ENCODE measurements at places on chromosomes 1 and 21.

DNA sequence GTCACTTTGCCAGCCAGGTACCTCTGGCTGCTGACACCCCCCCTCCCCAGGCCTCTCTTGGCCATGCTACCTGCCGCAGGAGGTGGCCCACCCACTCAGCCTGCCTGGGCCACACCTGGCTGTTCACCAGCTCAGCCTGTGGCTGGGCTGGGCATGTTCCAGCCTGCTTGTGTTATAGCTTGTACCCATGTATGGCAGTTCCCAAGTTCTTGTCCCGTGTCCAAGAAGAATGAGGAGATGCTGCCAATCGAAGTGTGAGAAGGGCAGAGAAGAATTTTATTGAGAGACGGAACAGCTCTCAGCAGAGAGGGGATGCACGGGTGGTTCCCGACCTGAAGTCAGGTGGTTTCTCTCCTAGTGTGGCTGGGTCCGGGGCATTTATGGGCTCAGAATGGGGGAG lies 3.9 kb upstream of the MMEL1 start:
- DNase-seq: no peak

GRCh38 chr1:170685166-170685565 lies 21.2 kb downstream of the PRRX1 start:
- DNase-seq: no peak

DNA sequence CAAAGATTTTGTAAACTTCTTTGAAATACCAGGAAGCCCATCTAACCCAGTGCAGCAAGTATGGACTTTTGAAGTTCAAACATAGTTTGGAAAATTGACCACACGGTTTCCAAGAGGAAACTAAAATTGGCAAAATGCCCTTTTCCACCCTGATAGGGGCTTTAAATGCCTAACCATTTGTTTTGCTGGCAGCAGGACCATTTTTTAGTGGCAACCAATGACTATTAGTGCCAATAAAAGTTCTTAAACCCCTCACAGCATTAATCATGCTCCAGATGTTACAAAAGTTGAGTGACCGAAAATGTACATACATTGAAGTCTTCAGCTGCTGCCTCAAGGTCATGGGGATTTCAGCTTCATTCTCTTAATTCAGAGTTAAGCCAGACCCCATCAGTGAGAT lies 46.4 kb upstream of the ENAH start:
- no peak for DNase-seq

GRCh38 chr1:205493241-205494085 lies 11.0 kb upstream of the CDK18 start:
- no peak for DNase-seq

DNA sequence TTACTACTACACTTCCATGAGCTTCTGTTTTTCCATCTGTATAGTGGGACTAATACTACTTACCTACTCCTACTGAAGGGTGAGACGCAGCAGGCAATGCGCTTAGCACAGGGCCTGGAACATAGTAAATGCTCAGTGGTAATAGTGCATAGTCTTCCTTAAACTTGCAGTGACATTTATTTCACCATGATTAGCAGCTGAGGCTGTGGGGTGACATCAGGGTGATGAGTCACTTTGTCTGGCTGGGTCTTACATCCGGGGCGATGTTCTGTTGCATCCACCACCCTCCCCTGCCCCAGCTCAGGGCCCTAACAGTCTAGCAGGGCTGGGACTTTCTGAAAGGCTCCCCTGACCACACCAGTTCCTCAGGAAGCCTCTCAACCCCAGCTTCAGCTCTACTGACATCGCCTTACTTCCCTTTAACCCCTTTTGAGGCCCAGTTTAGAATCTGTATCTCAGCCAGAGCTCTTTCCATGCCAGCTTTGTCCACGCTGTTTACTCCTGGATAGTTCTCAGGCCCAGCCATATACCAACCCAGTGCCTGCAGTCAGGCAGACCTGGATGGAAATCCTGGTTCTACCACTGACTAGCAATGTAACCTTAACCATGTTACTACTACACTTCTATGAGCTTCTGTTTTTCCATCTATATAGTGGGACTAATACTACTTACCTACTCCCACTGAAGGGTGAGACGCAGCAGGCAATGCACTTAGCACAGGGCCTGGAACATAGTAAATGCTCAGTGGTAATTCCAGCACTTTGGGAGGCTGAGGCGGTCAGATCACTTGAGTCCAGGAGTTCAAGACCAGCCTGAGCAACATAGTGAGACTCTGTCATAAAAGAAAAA lies 66.3 kb downstream of the CD58 start:
- peak; percentile 46 for DNase-seq

DNA sequence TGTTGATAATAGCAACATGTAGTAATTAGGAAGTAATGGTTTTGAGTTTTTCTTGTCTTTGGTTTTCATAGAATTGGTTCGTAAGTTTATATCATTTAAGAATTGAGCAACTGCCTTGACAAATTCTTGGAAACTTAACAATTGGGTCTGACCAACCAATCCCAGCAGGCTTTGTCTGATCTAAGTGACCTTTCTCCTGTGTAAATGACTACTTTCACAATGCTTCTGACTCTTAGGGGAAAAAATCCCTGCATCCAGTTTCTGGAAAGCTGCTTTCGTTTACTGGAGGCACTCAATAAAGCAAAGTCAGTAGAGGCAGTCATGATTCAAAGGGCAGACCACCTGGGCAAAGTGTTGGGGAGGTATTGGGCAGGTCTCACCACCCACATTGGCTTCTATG lies 303.6 kb upstream of the FAM78B start:
- DNase-seq: no peak

- DNase-seq: no peak
Measured at GRCh38 chr1:186519982-186520381, 59.1 kb upstream of the PDC start.

DNA sequence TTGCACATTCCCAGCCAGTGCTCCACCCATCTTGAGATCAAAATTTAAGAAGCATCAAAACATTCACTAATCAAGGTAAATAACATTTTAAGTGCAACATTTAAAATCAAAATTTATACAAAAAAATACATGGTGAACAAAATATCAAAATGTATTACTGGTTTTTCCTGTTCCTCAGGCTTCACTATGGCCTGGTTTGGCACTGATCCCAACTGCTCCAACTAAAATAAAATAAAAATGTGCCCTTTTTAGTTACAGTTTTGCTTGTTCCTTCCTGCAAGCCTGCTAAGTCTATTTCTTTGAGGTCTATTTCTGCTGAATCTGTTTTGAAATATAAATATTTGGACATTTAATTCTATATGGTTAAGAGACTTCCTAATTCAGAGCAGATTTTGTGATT lies 54.9 kb downstream of the ADAMTS1 start:
- no peak for DNase-seq

DNA sequence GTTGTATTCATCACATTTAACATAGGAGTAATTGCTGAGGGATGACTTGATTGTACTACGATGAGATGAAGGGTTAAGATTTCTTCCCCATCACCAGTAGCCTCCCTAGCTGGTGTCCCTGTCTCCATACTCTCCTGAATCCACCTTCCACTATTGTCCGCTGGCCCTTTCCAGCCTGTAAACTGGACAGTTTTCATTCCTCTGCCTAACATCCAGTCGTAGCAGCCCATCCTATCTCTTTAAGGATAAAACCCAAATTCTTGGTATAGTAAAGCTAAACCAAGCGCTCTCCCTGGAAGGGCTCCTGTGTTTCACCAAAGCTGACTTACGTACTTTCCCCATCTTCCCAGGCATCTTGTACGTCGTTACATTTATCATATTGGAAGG lies 670 bp downstream of the COX20 start:
- no peak for DNase-seq

- no peak for DNase-seq
Measured at GRCh38 chr1:230010603-230011332, 56.3 kb upstream of the GALNT2 start.

- DNase-seq: no peak
Measured at GRCh38 chr21:16455526-16455925, 725.7 kb downstream of the USP25 start.

DNA sequence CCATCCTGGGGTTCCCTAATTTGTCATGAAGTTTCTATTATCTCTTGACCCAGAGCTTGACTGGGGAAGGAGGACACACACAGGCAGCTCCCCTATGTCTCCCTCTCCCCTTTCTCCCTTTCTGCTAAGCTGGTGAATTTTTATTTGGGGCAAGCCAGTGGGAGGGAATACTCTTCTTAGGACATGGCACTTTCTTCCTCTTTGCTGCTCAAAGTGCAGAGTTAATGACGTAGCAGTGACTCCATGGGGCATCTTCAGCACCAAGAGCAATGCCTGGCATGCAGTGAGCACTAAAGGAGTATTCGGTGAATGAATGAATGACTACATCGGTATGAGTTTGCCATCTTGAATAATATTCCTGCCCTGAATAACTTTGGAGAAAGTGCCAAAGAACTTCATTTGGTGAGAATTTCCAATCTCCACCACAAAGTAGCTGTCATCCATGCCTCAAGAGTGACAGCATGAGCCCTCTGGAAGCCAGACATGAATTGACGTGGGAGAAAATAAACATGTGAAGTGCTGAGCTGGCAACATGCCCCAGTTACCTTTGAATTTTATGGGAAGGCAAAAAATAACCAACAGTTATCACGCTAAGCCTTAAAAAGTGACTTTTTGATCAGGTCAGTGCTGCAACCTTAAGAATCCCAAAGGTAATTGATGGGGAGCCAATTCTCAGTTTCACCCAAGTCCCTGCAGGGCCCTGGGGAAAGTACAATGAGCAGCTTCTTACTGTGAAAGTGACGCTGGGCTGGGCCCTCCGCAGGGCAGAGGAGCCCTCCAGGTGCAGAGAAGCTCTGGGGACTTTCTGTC lies 22.1 kb upstream of the ATF3 start:
- no peak for DNase-seq

DNA sequence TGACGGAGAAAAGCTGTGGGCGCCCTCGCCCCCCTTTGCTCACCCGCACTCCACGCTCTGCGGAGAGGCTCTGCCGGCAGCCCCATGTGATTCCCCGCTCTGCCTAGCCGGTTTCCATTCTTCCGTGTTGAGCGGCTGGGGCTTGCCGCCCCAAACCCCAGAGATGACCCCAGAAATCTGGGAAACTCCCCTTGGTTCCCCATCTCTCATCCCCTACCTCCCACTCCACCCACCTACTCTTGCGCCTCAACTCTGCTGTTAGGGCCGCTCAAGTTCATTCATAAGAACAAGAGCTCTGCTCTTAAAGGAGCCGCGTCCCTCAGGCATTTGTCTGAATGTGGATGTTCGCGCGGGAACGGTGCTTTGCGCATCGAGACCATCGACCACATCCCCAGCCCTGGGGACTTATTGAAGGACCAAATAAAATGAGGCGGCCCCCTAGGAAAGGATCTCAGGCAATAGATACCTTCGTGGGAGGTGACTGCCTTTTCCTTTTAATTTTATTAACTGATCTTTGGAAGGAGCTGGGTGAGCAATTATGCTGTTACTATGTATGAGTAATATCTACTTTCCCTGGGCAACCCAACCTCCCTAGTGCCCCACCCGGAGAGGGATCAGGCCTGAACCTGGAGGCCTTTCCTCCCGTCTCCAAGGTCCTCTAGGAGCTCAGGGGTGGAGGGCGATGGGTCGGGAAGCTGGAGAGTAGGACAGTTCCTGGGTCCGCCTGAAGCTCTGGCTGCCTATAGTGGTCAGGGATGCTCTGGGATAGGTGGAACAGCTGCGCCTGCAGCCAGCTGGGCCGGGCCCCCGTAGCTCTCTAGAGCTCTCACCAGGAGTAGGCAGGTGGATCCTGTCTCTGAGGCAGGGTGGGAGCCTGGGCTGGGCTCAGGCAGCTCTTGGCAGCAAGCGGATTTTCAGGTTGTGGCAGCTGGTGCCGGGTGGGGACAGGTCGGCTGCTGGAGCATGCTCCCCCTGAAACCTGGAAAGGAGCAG lies 898 bp downstream of the MFSD2A start:
- no peak for DNase-seq

DNA sequence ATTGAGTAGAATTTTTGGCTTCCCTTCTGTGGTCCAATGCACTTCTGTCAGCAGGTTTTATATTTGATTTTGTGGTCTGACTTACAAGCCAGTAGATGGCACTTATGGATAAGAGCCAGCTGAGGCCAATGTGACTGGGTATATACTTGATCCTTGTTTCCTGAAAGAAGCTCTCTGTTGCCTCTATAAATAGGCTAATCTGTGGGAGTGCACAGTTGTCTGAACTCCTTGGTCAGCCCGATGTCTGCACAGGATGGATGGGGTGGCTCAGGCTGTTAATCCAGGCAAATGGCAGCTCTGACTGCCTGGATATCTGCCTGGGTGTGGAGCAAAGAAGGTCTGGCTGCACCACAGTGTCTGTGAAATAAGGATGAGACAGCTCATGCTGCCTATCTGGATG lies 1183.7 kb upstream of the PRMT6 start:
- DNase-seq: no peak

DNA sequence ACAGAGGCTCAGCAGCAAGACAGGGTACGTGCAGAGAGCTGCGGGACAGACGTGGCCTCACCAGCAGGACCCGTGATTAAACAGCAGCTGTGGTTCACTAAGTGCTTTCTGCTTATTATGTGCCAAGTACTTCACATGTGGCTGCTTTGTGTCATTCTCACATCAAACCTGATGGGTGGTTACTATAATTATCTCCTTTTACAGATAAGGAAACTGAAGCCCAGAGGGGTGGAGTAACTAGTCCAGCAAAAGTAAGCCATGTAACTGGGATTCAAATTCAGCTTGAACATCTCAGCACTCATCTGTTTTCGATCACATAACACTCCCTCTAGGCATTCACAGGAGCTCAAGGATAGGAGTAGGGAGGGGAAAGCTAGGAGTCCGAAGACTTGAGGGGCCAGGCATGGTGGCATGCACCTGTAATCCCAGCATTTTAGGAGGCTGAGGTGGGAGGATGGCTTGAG lies 50.8 kb upstream of the CLIC4 start:
- DNase-seq: no peak

GRCh38 chr1:22239378-22239777 lies 96.5 kb upstream of the WNT4 start:
- DNase-seq: no peak

- no peak for DNase-seq
Measured at GRCh38 chr1:54124906-54125305, 27.9 kb downstream of the CDCP2 start.

- peak; percentile 38 for DNase-seq
Measured at GRCh38 chr1:193104907-193105820, at the start of gene GLRX2. Gene GLRX2 (minus strand): TSS chr1:193105414. CDS start chr1:193105382, 32 bp downstream.

GRCh38 chr1:202176949-202177927 lies 16.4 kb upstream of the LGR6 start:
- DNase-seq: no peak

- DNase-seq: no peak
Measured at GRCh38 chr1:225813214-225813964, 3.5 kb downstream of the EPHX1 start.

- no peak for DNase-seq
Measured at GRCh38 chr1:228236744-228237143, 28.9 kb downstream of the OBSCN start.

Data from effector CD8-positive, alpha-beta T cell (primary cell).